Sciatic nerve (tissue), 2 donors: ENCODE measurements at places on chromosomes 7 and 10. TPM values are rescaled to one million over a fixed set of nuclear protein-coding genes. Genes with fewer than 3 reads are reported as not detected.

DNA sequence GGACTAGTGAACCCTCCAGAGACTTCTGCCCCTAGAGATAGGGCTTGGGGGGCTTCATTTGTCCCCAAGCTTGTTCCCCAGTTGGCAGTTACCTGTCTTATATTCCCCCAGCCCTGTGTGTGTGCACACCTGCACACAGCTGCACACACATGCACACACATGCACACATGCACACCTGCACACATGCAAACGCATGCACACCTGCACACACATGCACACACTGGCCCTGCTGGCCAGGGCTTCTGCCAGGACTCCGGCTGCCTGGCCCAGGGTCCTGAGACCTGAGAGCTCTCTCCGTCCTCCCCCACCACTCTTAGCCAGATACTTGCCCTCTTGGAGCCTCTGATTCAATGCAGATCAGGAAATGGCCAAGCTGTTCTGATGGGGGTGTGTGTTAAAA lies 6.7 kb downstream of the ZMIZ1 start:
- no peak for DNase-seq

The DNAJC9 gene
- total RNA-seq = 13.1 TPM

- DNase-seq = no peak
Observed at GRCh38 chr7:14841869-14842268, 60.7 kb downstream of the DGKB start.

DNA sequence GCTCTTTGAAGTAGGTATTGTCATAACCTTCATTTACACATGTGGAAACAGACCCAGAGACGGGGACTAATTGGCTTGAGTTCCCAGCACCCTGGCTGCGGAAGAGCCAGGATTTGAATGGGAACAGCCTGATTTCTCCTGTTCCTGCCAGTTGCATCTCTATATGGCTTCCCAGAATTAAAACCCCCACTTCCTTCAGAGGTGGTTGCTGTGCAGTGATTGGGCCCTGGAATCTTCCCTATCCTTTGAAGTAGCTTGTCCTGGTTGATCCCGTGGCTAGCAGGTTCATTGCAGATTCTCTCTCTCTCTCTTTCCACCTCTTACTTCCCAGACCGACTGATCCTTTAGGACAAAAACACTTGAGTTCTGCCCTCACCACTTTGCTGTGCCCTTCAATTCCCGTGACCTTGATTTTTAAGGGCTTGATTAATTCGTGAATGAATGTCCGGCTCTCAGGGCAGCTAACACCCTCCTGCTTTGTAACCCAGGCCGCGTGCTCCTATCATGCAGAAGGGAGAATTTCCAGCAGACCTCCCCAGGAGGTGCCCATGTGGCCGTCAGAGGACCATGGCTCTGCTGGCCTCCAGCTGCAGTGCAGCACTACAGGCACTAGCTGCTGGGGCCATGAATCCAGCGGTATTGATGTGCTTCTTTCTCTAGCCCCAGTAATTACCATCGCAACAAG lies 120.6 kb upstream of the AGK start:
- DNase-seq = no peak

- DNase-seq = no peak
Observed at GRCh38 chr7:66682350-66683093, 53.8 kb downstream of the KCTD7 start.

DNA sequence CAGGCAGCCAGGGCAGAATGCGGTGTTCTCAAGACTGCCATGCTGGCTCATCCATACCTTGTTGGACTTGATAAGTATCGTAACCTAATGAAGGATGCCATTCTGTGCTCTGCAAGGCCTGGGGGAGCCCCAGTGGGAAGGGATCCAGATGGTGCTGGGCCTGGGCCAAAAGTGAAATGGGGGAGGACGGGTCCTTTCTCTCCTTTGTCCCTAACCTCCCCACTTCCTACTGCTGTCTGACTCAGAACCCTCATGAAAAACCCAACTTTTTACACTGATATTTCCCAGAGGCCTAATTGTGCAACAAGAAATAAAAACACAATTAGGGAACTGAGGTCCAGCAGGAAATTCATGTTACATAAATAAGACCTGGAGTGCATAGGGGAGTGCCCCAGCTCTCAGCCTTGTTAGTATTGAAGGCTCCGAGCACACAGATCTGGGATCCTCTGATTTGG lies 193.7 kb upstream of the SVIL start:
- DNase-seq = peak; percentile 66

The CUBN gene
- total RNA-seq = 27.6 TPM

DNA sequence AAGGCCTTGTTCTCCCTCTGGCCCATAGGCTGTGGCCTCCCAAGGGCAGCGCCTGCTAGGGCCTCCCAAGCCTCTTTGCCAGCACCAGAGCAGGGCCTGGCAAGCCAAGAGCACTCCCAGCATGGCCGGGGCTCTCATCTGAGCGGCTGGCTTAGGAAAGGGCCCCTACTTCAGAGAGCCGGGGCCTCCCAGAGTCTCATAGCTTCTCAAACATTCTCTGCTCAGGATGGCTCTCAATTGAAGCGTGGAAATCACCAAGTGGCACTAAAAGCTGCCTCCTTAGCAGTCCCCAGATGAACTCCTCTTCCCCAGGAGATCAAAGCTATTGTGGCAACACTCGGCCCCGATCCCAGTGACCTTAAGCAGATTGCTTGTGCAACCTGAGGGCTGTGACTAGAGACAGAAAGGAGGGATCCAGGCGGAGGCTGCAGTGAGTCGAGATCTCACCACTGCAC lies 69.4 kb downstream of the FAM53B start:
- DNase-seq = no peak

- DNase-seq = no peak
Observed at GRCh38 chr10:110413903-110414547, 83.7 kb upstream of the DUSP5 start.

The GRID2IP gene
- 0.18 TPM for total RNA-seq

The SORBS1 gene
- total RNA-seq = 593 TPM

GRCh38 chr10:96678725-96679124 lies 41.6 kb downstream of the PIK3AP1 start:
- DNase-seq = no peak

The RASSF4 gene
- total RNA-seq = 63.7 TPM

The SEMA4G gene
- 15.3 TPM for total RNA-seq

- no peak for DNase-seq
Observed at GRCh38 chr7:132269718-132270117, 306.6 kb downstream of the PLXNA4 start.

The ZPBP gene
- not detected for total RNA-seq

The CYCS gene
- total RNA-seq = 58.7 TPM

- no peak for DNase-seq
Observed at GRCh38 chr7:41481353-41481752, 221.5 kb downstream of the INHBA start.

- DNase-seq = no peak
Observed at GRCh38 chr7:2764621-2765020, 76.6 kb downstream of the AMZ1 start.

GRCh38 chr7:90709501-90710465 lies 113.7 kb downstream of the CDK14 start:
- DNase-seq = no peak

The ADARB2 gene
- total RNA-seq = 1.9 TPM

DNA sequence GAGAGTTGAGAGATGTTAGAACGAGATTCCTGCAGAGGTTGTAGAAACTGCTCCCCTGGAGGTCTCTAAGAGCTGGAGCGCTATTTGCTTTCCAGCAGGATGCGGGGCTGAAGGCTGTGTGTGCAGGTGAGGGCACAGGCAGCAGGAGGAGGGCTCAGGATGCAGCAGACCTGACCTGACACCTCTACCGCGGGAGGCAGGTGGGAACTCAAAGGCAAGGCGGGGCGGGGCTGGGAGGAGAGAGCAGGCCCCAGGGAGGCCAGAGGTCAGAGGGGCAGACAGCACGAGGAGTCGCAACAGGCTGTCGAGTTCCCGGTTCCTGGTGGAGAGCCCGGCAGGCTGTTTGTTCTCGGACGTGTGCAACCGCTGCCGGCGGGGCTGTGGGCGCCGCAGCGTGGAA lies 7.9 kb upstream of the CRTAC1 start:
- no peak for DNase-seq

- DNase-seq = no peak
Observed at GRCh38 chr7:127413326-127413725, 20.8 kb upstream of the ZNF800 start.

DNA sequence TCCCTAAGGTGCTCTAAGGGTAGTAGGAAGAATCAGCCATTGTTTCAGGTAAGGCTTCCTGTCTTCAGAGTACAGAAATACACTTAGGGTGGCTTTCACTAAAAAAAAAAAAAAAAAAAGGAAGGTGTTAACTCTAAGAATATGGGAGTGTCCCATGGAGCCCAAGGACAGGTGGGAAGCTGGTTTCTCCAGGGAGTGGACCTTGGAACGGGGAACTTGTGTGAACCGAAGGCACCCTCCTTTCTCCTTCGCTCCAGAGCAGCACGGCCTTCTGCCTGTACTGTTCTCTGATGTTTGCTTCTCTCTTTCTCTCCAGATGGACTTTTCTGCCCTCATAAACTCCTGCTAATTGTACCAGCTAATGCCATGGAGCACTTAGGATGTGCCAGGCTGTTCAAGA lies 6.2 kb downstream of the OPALIN start:
- no peak for DNase-seq

DNA sequence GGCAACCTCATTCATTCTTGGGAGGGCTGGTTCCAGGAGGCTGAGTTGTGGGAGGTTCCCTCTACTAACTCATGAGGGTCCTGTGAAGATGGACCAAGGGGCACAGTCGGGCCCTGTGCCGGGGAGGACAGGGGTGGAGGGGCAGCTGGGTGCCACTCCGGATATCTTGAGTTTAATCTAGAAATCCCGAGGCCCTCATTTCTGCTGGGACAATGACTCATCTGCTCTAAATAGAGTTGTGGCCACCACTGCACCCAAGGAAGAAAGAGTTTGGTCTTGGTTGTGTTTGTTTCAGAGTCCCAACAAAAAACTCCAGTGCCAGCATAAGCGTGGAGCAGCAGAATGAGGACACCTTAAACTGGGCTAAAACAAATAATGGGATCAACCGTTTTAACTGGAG lies 82.4 kb downstream of the EBF3 start:
- DNase-seq = no peak

DNA sequence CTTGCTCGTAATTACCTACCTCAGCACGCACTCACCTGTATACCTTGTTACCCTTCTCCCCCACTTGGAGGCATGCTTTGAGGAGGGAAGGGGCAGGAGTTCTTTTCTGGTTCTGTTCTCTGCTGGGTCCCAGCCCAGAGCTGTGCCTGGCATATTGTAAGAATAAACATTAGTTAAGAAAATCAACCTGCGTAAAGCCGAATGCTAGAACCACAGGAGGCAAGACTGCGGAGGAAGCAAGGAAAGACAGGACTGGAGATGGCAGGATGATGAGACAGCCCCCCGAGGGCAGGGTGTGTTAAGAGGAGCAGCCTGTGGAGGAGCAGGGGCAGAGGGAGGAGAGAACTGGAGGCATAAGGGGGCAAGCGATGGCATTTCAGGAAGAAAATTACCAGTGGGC lies 9.5 kb downstream of the C10orf53 start:
- no peak for DNase-seq

DNA sequence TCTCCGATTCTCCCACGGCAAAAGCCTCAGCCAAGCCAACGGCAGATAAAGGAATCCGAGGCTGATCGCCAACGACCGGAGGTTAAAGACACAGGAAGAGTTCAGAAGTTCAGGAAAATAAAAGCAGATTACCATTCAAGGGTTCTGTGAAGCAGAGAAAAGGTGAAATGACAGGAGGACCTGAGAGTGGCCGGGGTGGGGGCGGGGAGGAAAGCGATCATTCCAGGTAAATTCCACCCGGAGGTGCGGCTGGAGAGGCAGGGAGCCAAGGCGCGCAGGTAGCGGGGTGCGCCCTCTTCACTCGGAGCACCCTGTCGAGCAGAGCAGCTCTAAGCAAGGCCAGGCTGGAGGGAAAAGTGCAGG lies 35.3 kb upstream of the SEPHS1 start:
- no peak for DNase-seq

The IGF2BP3 gene
- 2.0 TPM for total RNA-seq

GRCh38 chr7:108561047-108561619 lies 8.4 kb downstream of the THAP5 start:
- DNase-seq = no peak

- no peak for DNase-seq
Observed at GRCh38 chr10:30185916-30186315, 126.5 kb upstream of the JCAD start.

DNA sequence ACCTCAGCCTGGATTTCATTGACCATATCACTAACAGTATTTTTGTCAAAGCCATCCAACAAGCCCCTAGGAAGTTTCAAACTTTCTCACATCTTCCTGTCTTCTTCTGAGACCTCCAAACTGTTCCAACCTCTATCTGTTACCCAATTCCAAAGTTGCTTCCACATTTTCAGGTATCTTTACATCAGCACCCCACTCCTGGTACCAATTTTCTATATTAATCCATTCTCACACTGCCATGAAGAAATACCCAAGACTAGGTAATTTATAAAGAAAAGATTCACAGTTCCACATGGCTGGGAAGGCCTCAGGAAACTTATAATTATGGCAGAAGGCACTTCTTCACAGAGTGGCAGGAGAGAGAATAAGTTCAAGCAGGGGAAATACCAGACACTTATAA lies 571.9 kb upstream of the PHF14 start:
- DNase-seq = no peak

DNA sequence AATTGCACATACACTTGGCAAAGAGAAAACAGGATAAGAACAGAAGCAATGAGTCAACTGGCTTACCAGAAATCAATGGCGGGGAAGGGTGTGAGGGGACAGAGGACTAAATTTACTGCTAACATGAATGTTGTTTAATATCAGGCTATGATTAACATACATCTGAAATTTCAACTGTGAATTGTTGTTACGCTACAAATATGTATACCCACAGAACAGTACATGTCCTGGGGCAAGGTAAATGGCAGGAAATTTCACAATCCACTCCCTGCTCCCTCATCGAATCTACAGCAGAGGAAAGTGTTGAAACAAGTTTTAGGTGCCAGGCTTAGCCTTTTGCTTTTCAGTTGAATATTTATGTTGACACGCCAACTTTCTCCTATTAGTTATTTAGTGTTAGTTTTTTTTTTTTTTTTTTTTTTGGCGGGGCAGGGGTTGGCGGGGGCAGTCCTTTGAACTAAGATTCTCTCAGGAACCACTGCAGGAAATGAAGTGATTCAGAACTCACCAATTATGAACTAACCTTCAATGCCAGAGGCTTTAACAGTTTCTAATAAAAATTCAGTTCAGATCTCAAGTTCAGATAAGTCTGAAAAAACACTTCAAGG lies 99.0 kb downstream of the UBE2H start:
- DNase-seq = no peak

GRCh38 chr10:92894081-92894655 lies 45.8 kb downstream of the EXOC6 start:
- no peak for DNase-seq

The SPDYE5 gene
- not detected for total RNA-seq

GRCh38 chr10:116691635-116692034 lies 50.7 kb downstream of the HSPA12A start:
- no peak for DNase-seq

GRCh38 chr10:47322300-47323061 lies at the start of gene GDF2:
TSS of gene GDF2 (plus strand) at chr10:47322454. CDS start at chr10:47322669, 215 bp downstream.
- DNase-seq = no peak

GRCh38 chr7:67021260-67021659 lies 24.6 kb downstream of the TYW1 start:
- DNase-seq = no peak

DNA sequence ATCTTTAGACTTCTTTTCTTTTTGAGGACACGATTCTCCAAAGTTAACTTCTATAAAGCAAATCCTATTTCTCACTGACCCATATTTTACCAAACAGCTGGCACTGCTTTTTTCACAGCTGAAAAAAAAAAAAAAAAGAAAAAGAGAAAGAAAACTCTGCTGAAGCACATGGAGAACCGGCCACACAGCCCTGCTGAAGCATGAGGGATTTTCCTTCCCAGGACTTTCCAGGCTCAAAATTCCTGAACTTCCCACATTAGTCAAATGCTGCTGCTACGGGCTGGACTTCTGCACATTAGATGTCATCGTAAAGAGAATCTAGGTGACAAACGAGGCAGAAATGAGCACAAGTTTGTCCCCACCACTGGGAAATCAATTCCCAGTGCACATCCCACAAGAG lies 25.2 kb downstream of the HIPK2 start:
- DNase-seq = no peak
